ENCODE measurements at places on chromosomes 1 and 21.

DNA sequence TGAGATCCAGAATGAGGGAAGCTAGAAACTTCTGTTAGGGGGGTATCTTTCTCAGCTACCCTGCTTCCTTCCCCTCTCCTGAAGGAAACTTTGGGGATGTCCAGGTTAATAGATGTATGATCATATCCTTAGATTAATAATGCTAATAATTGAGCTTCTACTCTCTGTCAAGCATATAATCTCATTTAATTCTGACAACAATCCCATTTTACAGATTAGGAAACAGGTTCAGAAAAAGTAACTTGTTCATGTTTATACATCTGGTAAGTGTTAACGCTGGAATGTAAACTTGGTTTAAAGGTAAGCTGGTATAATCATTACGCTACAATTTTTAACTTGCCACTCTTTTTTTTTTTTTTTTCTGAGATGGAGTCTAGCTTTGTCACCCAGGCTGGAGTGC lies 1.7 kb upstream of the TMEM269 start:
- no peak for DNase-seq

DNA sequence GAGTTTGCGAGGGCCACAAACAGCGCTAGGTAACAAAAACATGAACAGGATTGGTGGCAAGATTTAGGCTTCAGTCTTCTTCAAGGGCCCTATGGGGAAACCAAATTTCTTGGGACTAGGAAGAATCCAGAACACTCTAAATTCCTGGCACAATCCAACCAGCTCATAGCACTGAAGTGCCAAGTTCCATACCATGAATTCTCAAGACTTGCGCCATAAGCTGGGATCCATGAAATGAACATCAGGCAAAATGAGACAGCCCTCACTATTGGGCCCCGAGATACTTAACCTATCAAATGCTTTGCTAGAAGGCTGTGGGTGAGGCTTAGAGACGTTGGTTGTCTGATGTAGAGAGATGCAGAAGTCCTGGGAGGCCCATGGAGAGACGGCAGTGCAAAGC lies 322.1 kb downstream of the PAPPA2 start:
- no peak for DNase-seq

- DNase-seq: no peak
Measured at GRCh38 chr1:53127546-53127945, 14.9 kb downstream of the SLC1A7 start.

DNA sequence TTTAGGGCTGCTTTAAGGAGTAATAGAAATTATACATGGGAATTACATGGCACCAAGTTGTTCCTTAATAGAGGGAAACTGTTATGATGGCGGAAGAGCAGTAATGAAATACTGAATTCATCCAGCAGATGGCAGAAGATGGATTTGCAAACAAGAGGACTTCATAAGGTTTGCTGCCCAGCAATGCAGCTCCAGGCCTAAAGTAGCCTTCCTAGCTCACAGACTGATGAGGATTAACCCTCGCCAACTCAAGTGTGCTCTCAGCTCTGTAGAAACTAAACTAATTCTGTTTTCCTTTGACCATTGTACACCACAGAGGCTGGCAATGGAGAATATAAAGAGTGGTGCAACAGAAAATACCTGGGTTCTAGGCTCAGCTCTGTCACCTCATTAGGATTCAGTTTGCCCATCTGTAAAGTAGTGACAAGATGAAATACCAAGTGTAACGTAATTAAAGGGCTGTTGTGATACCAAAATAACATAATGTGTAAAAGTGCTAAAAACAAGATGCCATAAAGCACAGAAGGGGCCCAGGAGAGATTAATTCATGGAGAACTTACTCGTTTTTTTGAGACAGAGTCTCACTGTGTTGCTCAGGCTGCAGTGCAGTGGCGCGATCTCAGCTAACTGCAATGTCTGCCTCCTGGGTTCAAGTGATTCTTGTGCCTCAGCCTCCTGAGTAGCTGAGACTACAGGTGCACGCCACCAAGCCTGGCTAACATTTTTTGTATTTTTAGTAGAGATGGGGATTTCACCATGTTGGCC lies 102.4 kb upstream of the SERBP1 start:
- no peak for DNase-seq

DNA sequence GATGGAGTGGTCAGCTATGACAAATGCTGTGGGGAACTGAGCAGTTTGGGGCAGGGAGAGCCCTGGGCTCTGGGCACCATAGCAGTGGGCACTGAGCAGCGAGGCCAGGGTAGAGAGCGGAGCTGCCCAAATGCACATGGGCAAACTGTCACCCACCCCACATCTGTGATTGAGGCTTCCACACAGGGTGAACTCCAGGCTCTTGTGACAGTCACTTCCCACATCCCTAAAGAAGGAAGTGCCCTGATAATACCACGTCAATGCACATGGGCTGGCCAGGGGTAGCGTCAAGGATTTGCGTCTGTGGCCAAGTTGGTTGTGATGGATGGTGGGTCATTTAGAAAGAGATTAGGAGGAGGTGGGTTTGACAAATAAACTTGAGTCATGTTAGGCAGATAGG lies 2.6 kb upstream of the GUCA2B start:
- DNase-seq: no peak

DNA sequence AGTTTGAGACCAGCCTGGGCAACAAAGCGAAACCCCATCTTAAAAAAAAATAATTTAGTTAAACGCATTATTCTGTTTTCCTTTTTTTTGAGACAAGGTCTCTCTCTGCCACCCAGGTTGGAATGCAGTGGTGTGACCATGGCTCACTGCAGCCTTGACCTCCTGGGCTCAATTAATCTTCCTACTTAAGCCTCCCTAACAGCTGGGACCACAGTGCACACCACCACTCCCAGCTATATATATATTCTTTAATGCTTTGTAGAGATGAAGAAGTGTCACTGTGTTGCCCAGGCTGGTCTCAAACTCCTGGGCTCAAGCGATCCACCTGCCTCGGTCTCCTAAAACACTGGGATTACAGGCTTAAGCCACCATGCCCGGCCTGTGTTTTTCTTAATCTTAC lies 7.7 kb upstream of the KLF17 start:
- DNase-seq: no peak

GRCh38 chr1:44034976-44035716 lies 3.9 kb upstream of the SLC6A9 start:
- no peak for DNase-seq

DNA sequence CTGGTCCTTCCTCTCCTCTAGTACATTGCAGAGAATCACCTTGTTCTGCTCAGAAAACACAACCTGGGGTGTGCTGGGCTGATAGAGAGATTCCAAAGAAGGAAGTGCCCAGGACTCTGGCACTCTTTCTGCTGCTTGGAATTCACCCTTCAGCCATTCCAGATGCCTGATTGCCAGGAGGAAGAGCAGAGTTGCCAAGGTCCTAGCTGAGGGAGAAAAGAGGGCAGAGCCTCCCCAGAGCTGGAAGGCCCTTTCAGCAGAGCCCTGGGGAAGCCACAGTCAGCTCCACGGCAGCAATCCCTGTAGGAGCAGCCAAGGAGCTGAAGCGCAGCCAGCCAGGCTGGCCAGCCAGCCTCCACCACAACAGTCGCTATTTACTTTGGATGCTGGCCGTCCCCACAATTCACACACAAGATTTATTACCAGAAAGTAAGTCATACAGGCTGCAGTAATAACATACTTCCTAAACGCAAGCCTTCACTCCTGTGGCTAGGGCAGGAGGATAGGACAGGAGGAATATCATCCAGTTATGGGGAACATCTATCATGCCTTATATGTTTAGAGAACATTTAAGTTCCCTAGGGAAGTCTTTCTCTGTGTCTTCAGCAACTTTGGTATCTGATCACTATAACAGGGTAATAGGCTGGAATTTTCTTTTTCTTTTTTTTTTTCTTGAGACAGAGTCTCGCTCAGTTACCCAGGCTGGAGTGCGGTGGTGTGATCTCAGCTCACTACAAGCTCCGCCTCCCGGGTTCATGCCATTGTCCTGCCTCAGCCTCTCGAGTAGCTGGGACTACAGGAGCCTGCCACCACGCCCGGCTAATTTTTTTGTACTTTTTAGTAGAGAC lies 36.6 kb upstream of the SLC44A3 start:
- DNase-seq: no peak

DNA sequence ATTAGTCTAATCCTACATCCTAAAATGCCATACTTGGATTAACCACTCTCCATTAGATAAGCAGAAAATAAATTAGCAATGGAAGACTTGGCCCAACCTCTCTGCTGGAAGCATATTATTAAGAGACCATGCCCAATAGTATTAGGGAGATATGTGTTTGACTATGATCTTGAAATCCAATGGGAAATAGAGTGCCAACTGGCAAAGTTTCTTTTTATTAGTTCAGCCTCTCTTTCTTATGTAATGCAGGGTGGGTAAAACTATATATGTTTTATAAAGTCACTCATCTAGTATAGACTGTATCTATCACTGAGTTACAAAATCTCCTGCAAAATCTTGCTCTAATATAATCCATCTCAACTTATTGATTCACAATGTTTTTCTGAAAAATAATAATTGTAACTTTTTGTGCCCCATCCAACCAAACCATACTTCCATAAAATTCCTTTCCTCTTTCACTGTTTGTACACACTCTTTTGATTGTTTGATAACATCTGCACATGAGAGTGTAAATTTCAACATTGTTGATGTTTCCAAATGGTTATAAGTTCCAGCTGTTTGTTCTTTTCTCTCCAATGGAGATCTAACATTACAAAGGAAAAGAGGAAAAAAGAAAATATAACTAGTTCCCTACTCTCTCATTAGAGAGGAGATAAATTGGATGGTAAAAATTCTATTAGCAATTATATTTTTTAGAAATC lies 408.1 kb upstream of the ADGRL2 start:
- DNase-seq: no peak

- DNase-seq: no peak
Measured at GRCh38 chr1:55382806-55383305, 167.7 kb upstream of the USP24 start.

DNA sequence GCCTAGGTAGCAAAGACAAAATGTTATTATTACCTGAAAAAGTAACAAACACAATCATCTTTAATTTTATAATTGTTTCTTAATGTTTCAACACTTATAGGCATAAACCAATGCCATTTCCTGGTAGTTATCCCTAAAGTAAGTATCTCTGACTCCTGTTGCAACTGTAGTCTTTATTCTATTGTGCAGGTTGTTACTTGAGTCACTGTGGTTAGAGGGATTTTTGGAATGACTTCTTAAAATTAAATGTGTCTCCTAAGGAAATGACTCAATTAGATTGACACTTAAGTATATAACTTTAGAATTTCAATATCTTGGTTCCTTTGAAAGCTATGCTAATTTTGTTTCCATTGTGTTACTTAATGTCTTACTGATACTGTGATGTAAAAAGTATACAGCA lies 143.9 kb downstream of the PHTF1 start:
- no peak for DNase-seq

GRCh38 chr1:77504986-77505385 lies 177.5 kb downstream of the ZZZ3 start:
- DNase-seq: no peak

- DNase-seq: no peak
Measured at GRCh38 chr1:156748670-156749418, 2.6 kb downstream of the HDGF start.

DNA sequence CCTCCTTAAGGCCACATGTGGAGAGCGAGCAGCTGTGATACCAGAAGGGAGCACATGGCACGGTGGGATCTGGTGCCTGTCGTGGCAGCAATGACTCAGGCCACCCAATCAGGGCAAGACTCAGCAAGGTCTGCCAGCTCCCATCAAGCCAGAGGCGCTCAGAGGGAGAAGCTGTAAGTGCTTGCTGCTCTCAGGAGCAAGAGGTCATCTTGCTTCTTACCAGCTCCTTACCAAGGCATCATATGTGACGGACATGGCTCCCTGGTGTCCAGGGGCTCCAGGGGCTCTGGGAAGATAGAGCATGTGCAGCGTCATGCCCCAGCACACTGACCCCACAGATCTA lies 72.9 kb downstream of the ITPKB start:
- no peak for DNase-seq

Data from stimulated activated CD8-positive, alpha-beta memory T cell treated with anti-CD3 and anti-CD28 coated beads, Interleukin-12 subunit alpha, Interleukin-12 subunit beta, amount 100 ng/mL, for 4 hours (primary cell).